ENCODE measurements at places on chromosomes 13 and 19. TPM values are rescaled to one million over a fixed set of nuclear protein-coding genes. Genes with fewer than 3 reads are reported as not detected.

DNA sequence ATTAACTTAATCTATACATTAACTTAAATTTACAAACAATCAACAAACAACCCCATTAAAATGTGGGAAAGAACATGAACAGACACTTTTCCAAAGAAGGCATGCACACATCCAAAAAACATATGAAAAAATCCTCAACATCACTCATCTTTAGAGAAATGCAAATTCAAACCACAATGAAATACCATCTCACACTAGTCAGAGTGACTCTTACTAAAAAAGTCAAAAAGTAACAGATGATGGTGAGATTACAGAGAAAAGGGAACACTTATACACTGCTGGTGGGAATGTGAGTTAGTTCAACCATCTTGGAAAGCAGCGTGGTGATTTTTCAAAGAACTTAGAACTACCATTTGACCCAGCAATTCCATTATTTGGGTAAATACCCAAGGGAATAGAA is 759.2 kb upstream of the SLITRK1 start:
- DNase-seq: no peak

DNA sequence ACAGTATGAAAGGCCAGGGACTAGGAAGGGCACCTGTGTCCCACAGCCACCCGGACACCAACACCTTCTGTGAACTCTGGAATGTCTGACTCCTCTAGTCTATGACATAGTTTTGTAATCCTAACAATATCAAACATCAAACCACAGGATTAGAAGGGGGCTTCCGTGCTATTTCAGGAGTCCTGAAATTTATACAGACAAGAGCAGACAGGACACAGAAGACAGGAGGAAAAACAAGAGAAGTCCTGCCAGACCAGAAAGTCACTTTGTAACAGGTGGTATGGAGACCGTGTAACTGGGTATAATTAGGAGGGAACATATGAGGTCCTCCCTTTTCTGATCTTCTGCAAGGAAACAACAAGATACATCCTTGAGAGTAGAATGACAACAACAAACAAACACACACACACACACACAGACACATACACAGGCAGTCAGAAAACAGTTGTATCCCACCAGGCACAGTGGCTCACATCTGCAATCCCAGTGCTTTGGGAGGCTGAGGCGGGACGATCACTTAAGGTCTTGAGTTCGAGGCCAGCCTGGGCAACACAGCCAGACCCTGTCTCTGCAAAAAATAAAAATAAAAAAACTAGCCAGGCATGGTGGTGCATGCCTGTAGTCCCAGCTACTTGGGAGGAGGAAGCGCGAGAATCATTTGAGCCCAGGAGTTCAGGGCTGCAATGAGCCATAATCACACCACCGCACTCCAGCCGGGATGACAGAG is 13.1 kb downstream of the INSR start:
- no peak for DNase-seq

GRCh38 chr13:77545626-77546412 is 10.3 kb downstream of the SCEL start:
- no peak for DNase-seq

- peak; percentile 52 for DNase-seq
Observed at GRCh38 chr13:110286833-110287819, 19.8 kb downstream of the COL4A1 start.

- no peak for DNase-seq
Observed at GRCh38 chr19:17778251-17778967, 16.5 kb upstream of the B3GNT3 start.

GRCh38 chr13:113565526-113566226 is 18.9 kb upstream of the TFDP1 start:
- no peak for DNase-seq

GRCh38 chr13:108342369-108343289 is 73.1 kb downstream of the TNFSF13B start:
- DNase-seq: peak; percentile 29

- no peak for DNase-seq
Observed at GRCh38 chr13:113912596-113912995, 48.7 kb upstream of the GAS6 start.

DNA sequence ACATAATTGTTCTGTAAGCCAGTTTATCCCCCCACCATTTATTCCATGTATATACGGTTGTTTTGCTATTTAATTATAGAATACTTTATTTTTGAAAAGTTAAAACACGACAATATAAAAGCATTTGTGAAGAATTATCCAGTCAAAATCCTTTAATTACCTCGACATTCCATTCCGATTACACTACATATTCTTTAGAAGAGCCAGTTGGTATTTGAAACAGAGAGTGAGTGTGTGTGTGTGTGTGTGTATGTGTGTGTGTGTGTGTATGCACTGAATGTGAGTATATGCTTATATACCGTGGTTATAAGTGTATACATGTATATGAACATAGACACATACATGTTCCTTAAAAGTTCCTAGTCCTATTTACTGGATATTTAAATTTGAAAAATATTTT is 87.8 kb upstream of the KLF5 start:
- DNase-seq: peak; percentile 14

- DNase-seq: no peak
Observed at GRCh38 chr19:1161716-1162115, 12.4 kb downstream of the SBNO2 start.

DNA sequence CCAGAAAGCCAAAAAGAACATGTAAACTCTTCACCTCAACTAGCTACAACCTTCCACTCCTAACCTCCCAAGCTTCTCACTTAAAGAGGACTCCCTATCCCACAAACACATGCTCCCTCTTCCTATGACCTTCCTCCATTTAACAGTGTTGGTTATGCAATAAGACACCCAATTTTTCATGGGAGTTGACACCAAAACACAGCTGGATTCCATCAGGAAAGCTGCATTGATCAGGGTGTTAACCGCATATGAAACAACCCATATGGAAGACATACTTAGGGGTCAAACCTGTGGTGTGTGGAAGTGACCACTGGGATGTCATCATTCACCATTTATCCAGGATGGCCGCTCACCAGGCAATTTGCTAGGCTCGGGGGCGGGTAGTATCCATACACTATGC is 21.9 kb downstream of the ZNF473 start:
- DNase-seq: no peak

GRCh38 chr13:32001769-32002168 is 29.8 kb upstream of the FRY start:
- DNase-seq: no peak

- DNase-seq: peak; percentile 52
Observed at GRCh38 chr13:111215081-111216047, 100.3 kb downstream of the ARHGEF7 start.

- no peak for DNase-seq
Observed at GRCh38 chr19:2573916-2574315, 98.0 kb downstream of the GADD45B start.

DNA sequence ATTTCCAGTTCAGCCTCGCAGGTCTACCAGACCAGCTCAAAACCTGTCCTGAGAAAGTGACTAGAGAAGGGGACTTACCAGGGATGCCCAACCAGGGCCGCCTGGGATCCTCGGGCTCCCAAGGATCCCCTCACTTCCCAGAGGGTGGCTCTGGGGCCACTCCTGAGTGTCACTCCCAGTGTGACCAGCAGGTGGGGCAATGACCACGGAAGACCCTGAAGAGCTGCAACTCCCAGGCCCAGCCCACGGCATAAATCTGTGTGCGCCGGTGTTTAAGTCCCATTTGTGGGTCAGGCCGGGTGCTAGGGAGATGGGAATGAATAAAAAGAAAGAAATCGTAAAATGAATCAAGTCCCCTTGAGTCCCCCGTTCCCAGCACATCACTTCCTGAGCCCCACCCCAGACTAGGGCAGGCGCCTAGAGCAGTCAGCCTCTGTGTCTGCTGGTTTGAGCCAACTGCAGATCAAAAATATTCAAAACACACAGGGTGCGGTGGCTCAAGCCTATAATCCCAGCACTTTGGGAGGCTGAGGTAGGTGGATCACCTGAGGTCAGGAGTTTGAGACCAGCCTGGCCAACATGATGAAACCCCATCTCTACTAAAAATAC is 10.7 kb downstream of the PTGIR start:
- DNase-seq: peak; percentile 86

GRCh38 chr13:99370481-99371275 is 63.5 kb upstream of the GPR183 start:
- DNase-seq: no peak

GRCh38 chr19:40101813-40102212 is 11.1 kb upstream of the ZNF780A start:
- no peak for DNase-seq

DNA sequence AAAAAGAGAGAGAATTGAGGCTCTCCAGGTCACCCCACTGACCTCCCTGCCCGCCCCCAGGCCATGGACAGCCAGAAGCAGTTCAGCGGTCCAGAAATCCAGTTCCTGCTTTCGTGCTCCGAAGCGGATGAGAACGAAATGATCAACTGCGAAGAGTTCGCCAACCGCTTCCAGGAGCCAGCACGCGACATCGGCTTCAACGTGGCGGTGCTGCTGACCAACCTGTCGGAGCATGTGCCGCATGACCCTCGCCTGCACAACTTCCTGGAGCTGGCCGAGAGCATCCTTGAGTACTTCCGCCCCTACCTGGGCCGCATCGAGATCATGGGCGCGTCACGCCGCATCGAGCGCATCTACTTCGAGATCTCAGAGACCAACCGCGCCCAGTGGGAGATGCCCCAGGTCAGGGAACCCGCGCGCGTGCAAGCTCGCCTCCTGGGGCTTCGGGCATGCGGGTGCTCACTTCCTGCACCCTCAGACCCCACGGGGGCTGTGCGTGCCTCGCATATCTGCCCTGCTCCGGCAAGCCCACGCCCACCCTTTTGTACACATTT is 56.6 kb downstream of the MAP4K1 start:
- DNase-seq: no peak

DNA sequence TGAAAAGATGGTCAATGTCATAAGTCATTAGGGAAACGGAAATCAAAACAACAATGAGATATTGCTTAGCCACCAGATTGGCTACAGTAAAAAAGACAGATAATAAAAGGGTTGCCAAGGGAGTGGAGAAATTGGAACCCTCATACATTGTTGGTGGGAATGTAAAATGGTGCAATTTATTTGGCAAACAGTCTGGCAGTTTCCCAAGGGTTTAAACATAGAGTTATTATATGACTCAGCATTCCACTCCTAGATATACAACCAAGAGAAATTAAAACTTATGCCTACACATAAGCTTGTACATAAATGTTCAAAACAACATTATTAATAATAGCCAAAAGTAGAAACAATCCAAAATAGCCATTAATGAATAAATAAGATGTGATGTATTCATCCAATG is 9.9 kb upstream of the ZNF227 start:
- no peak for DNase-seq

DNA sequence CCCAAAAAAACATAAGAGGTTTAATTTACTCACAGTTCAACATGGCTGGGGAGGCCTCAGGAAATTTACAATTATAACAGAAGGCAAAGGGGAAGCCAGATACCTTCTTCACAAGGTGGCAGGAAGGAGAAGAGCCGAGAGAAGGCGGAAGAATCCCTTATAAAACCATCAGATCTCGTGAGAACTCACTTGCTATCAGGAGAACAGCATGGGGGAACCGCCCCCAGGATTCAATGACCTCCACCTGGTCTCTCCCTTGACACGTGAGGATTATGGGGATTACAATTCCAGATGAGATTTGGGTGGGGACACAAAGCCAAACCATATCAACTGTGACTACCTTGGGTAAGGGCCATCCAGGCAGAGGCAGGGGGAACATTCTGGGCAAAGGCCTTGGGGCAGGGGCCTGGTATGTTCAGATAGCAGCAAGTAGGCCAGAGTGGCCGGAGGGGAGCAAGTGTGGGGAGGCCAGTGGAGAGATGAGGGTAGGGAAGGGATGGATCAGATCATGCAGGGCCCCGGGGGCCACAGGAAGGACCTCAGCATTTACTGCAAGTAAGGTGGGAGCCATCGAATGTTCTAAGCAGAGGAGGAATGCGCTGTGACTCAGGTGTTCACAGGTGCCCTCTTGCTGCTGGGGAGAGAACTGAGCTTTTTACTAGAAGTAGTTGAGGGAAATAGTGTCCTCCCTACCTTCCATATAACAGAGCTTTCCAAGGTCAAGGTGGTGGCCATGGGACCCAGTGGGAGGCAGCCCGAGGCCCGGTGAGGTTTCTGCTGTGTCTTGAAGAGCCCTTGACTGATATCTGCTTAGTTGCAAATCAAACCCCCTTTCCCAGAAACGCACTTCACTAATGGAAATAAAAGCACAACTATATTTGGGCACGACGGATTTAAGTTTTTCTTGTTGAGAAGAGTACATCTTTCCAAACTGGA is 18.0 kb downstream of the RAB3D start:
- DNase-seq: no peak

- DNase-seq: peak; percentile 39
Observed at GRCh38 chr19:47110521-47111005, 3.0 kb downstream of the ZC3H4 start.

DNA sequence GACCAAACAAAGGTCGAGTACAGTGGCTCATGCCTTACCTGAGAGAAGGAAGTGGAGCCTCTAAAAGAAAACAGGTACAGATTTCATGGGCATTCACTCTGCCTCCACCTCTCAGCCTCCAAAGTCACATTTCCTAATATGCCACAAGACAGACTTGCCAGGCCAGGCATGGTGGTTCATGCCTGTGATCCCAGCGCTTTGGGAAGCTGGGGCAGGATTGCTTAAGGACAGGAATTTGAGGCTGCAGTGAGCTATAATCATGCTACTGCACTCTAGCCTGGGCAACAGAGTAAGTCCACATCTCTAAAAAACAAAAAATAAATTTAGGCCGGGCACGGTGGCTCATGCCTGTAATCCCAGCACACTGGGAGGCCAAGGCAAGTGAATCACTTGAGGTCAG is 10.9 kb upstream of the DNMT1 start:
- no peak for DNase-seq

- DNase-seq: no peak
Observed at GRCh38 chr19:46979126-46980105, 40.2 kb upstream of the NPAS1 start.

DNA sequence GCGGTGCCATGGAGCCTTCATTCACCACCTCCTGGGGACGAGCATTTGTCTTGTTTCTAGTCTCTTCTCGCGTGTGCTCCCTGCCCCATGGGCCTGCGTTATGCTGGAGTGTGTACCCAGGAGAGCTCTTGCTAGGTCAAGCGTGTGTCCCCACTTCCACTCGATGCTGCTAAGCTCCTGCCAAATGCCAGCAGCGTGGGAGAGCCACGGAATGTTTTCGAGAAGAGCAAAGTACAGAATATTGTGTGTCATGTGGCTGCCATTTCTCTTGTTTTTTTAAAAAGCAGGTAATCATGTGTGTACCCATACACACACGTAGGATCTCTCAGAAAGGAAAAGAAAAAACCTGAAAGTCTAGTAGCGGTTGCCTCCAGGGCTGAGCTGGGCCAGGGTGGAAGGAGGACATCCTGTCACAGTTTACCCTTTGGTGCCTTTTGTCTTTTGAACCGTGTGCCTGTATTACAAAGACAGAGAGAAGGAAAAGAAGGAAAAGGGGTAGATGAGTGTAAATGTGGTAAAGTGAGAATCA is 28.6 kb downstream of the PAK4 start:
- DNase-seq: no peak

Gene B3GNT3
- 0.08 TPM for polyA plus RNA-seq

Gene ZNF414
- 13.5 TPM for polyA plus RNA-seq

Gene ZNF229
- 5.8 TPM for polyA plus RNA-seq

Gene RFPL4A
- not detected for polyA plus RNA-seq

Gene PGLYRP1
- polyA plus RNA-seq: 1.5 TPM

Gene NLRP5
- not detected for polyA plus RNA-seq

Gene CPT1C
- polyA plus RNA-seq: 9.8 TPM

Gene LSR
- 3.6 TPM for polyA plus RNA-seq

Gene IGSF23
- polyA plus RNA-seq: not detected

Gene KLK15
- not detected for polyA plus RNA-seq
